ELR (cell line): ENCODE measurements at places on chromosomes 2 and 18.

- DNase-seq: no peak
Observed at GRCh38 chr2:240998995-240999791, 775 bp downstream of the SNED1 start.

DNA sequence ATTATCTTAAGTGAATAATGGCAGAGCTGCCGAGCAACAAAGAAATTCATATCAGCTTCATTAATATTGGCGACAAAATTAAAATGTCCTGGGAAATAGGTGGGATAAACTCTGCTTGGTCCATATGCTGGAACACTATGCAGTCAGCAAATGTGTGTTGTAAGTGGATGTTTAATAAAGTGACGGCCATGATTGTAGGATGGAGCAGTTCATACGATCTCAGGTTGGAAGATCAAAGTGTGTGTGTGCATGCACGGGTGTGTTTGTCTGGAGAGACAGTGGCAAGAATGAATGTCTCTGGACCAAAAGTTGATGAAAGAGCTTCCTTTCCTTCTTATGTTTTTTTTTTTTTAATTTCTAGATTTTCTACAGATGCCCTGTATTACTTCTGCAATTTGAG lies 14.8 kb downstream of the TWIST2 start:
- DNase-seq: peak; percentile 53

DNA sequence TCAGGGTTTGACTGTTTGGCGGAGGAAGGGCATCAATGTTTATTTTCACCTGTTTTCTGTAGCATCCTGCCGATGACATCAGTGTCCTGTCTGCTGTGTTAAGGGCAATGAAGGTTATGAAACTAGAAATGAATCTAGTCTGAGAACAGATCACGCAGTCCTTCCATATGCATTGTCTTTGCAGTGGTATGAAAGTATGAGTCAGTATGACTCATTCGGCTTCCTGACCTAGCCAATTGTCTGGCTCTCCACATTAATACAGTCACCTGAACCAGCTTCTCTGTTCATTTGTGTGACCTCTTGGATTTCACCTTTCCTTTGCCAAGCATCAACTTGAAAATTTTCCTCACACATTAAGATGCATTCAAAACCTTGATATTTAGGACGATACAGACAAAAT lies 353.8 kb downstream of the RND3 start:
- peak; percentile 98 for DNase-seq

DNA sequence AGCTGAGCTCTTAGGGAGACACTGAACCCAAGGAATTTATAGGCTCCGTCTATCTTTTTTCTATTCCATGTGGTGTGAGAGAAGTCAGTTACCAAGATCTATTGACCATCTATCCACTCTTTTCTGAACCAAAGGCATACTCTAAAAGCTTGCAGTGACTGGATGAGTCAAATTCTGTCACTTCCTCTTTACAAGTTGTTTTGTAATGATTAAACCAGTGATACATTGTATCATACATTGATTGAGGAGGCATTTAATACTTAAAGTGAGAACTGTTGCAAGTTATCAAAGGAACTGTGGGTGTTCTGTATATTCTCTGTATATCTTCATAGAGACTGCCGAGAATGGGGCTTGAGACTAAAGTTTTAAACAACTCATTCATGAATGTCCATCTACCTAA lies 188.8 kb downstream of the CAMKMT start:
- DNase-seq: peak; percentile 72
